Stimulated activated CD4-positive, alpha-beta T cell treated with anti-CD3 and anti-CD28 coated beads, Interleukin-1b, Interleukin-23, amount 100 ng/mL, for 1 hour (primary cell): ENCODE measurements at places on chromosomes 7 and 10.

GRCh38 chr7:66604198-66604597 is 24.5 kb upstream of the KCTD7 start:
- no peak for DNase-seq

DNA sequence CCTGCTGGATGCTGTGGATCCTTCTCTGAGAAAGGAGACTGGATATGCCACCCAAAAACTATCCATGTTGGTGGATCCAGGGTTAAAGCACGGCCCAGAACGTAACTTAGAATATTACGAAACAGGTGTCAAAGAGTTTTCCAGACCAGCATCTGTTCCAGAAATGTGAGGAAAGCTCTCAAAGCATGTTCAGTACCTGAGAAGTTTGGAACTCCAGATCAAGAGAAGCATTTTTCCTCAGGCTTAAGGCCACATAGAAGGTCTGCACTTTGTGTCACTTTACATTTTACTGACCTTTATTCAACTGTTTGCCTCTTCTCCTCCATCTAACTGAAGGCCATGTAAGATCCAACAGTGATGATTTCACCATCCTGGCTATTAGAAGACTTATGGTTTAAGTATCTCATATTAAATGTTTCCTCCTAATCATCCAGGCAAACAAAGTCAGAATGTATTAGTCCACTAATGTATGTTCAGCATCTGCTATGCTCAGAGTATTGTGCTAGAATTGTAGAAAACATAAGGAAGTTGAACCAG is 340.7 kb upstream of the LRGUK start:
- DNase-seq: no peak

- no peak for DNase-seq
These were observed 77.5 kb downstream of the LRRC4 start for GRCh38 chr7:127953423-127954356.

DNA sequence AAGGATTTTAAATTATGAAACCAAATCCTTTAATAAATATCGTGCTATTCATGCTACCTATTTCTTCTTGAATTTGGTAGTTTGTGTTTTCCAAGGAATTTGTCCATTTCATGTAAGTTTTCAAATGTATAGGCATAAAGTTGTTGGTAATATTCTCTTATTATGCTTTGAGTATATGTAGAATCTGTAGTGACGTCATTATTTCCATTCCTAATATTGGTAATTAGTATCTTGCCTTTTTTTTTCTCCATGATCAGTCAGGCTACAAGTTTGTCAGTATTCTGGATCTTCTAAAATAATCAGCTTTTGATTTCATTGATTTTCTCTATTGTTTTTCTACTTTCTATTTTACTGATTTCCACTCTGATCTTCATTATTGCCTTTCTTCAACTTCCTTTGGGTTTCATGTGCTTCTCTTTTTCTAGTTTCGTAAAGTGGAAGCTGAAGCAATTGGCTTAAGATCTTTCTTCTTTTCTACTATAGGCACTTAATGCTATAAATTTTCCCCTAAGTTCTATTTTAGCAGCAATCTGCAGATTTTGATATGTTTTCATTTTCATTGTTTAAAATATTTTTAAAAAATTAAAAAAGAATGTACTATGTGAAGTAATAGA is 156.5 kb upstream of the HDAC9 start:
- no peak for DNase-seq

DNA sequence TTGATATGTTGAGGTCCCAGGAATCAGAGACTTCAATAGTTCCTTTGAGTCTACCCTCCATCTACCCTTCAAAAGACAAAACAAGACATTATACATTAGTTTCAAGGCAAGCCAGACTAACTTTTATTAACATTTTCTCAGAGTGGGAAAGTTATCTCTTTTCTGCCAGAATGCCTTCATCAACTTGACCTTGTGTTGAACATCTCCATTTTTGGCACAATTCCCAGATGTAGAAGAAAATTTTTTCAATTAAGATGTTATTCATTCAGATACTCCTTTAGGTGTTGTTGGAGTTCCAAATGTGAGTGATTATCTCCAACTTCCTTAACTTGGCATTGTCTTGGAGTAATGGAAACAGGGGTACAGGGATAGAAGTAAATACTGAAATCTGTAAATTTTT is 59.1 kb downstream of the NRF1 start:
- DNase-seq: no peak

- DNase-seq: no peak
These were observed 73.5 kb downstream of the RTKN2 start for GRCh38 chr10:62194924-62195674.

GRCh38 chr10:69465457-69466157 is 14.3 kb downstream of the TSPAN15 start:
- DNase-seq: no peak

DNA sequence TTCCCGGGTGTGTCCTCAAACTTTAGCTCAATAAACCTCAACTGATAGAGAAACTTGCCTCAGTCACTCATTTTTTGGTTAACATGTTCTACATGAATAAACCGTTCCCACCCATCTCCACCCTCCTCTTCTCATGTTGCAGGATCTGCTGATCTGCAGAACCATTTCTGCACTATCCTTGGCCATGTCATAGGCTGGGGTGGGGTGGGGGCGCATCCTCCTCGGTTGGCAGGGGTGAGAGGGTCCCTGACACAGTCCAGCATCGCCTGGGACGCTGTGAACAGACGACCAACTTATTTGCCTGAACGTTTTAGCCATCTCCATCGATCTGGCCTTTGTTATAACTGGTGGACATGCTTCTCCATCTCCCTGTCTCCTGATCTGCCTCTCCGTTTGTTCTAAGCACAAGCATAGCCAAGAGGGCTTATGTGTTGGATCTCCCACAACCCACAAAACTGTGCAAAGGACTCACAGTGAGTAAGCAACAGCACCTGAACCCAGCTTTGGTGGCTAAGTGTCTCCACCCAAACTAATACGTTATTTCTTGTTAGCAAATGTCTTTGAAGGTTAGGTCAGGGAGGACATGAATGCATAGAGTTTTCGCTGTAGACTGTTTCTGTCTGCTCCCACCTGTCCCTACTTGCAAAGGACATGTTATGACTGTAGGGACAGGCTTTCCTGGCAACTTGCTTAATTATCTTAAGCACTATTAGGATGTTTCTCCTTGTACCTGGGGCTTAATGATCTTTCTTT is 51.7 kb downstream of the PRKCQ start:
- DNase-seq: no peak

DNA sequence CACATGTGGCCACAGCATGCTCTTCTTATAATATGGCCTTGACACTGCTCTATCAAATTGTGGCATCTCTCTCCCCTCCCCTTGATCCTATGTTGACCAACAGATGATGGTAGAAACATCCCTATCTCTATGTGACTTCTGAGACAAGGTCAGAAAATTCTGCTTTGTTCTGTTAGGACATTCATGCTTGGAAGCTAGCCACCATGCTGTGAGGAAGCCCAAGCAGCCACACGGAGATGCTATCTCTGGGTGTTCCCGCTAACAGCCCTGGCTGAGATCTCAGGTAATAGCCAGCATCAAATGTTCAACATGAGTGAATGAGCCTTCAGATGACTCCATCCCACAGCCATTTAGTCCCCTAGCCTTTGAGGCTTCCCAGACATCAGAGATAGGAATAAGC is 36.8 kb upstream of the CPXM2 start:
- DNase-seq: no peak

DNA sequence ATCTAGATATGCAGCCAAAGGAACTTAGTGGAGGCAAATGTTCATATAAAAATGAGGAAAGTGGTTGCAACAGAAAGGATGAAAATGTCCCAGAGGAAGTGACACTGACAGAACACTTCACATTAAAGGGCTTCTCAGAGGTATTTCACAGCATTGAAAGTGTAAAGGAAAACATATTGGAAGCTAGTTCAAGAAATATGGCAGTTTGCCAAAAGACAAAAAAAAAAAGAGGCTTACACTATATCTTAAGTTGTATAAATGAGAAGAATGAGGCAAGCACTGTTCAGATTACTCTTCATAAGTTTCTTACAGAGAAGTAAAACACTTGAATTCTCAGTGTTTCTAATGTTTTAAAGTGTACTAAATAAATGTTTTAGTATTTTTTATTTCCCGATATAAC is 20.1 kb downstream of the RUNDC3B start:
- DNase-seq: no peak

- no peak for DNase-seq
These were observed 8.0 kb downstream of the PSD start for GRCh38 chr10:102410429-102411073.

- no peak for DNase-seq
These were observed 34.0 kb upstream of the CD36 start for GRCh38 chr7:80604436-80604835.

GRCh38 chr7:35593899-35594298 is 101.0 kb downstream of the HERPUD2 start:
- no peak for DNase-seq

- DNase-seq: no peak
These were observed 23.4 kb upstream of the GSAP start for GRCh38 chr7:77439572-77439971.

GRCh38 chr10:98167191-98167590 is 32.7 kb downstream of the R3HCC1L start:
- DNase-seq: no peak

DNA sequence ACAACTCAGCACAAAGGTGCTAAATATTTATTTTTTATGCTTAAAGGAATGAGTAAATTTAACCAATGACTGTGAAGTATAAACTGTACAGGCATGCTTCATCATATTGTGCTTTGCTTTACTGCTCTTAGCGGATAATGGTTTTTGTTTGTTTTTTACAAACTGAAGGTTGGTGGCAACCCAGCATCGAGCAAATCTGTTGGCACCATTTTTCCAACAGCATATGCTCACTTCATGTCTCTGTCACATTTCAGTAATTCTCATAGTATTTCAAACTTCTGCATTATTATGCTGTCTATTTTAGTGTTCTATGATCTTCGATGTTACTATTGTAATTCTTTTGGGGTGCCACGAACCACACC is 22.8 kb downstream of the BRAF start:
- DNase-seq: no peak

DNA sequence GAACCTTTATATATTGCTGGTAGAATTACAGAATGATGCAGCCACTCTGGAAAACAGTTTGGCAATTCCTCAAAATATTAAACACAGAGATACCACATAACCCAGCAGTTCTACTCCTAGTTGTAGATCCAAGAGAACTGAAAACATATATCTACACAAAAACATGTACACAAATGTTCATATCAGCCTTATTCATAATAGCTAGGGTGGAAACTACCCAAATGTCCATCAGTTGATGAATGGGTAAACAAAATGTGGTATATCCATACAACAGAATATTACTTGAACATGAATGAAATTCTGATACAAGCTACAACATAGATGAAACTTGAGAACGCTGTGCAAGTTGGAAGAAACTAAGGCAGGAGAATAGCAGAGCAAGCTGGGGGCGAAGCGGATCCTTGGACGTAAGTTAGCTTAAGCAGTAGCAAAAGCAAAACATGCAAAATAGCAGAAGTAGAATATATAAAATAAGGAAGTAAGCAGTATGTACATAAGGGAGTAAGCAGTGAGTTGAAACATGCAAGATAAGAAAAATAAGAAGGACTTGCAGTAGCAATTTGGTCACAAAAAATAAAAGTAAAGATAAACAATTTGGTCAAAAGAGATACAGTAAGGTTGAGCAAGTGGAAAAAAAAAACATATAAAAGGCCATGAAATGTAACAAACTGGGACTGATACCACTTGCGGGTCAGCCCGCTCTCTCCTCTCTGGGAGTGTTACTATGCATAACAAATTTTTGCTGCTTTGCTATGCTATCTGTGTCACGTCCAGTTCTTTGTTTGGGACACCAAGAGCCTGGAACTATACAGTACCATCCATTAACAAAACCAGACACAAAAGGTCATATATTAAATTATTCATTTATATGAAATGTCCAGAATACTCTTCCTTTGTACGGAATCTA is 18.0 kb upstream of the HILPDA start:
- DNase-seq: no peak

DNA sequence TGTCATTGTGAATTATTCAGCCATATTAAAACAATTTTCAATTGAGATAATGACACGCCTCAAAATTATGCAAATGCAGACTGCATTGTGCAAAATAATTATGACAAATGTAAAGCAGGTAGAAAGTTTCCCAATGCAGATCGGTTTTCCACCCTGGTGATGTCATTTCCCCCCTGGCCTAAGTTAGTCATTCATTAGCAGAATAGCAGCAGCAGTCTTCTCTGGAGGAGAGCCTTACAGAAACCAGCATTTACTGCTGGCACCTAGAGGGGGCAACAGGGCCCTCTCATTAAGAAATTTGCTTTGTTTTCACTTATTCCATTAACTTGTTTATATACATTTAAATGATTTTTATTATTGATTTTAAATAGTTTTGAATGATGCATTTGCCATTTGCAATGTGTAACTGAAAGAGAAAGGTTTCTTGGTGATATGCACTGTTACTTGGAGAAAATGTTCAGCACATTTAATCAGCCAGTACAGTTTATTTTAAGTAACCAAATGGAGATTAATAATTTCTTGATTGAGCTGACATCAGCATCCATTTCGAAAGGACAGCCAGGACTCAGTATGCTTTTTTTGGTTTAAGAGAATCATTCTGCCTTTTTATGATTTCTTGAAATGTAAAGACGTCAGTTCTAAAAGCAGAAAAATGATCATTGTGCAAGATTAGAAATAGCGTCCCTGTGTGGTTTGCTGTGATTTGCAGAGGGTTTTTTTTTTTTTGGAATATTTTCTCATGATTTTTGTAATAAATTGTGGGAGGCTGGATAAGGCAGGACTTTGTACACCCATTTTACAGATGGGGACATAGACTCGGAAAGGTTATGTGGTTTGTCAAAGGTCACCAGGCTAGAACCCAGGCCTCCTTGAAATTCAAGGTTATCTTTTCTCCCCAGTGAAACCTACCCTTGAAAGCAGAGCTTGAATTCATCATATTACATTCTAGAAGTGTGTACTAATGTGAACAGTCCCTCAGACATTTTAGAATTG is 3.5 kb downstream of the ARID5B start:
- no peak for DNase-seq

DNA sequence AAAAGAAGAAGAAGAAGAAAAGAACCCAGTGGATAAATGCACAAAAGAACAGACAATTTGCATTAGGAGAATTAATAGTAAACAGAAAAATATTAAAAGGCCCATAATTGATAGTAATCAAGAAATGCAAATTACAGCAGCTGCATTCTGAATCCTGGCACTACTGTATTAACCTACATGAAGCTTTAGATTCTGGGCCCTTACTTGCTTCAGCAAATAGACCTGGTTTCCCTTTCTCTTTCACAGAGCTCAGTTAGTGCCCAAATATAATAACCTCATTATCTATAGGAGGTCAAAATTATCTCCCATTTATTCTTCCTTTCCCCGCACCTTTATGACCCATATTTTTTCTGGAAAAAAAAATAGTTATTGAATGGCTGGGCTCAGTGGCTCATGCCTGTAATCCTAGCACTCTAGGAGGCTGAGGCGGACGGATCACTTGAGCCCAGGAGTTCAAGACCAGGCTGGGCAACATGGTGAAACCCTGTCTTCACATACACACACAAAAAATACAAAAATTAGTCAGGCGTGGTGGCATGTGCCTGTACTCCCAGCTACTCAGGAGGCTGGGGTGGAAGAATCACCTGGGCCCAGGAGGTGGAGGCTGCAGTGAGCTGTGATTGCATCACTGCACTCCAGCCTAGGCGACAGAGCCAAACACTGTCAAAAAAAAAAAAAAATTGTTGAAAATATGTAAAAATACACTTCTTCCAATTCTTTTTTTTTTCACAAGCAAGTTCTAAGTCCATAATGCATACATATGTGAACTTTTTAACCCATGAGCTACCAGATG is 36.0 kb upstream of the PIK3AP1 start:
- no peak for DNase-seq

- no peak for DNase-seq
These were observed 5.7 kb downstream of the UPK3B start for GRCh38 chr7:76515999-76516443.

- DNase-seq: no peak
These were observed 181.0 kb downstream of the GATA3 start for GRCh38 chr10:8235253-8236027.
